ENCODE measurements at places on chromosomes 6 and 20.
A peak's percentile ranks its signal among the peaks of the same experiment; 100 is the strongest.

GRCh38 chr6:35377002-35377401 is 34.6 kb downstream of the PPARD start:
- DNase-seq: no peak

- no peak for DNase-seq
Measured at GRCh38 chr20:63356931-63357879, 3.9 kb downstream of the CHRNA4 start.

DNA sequence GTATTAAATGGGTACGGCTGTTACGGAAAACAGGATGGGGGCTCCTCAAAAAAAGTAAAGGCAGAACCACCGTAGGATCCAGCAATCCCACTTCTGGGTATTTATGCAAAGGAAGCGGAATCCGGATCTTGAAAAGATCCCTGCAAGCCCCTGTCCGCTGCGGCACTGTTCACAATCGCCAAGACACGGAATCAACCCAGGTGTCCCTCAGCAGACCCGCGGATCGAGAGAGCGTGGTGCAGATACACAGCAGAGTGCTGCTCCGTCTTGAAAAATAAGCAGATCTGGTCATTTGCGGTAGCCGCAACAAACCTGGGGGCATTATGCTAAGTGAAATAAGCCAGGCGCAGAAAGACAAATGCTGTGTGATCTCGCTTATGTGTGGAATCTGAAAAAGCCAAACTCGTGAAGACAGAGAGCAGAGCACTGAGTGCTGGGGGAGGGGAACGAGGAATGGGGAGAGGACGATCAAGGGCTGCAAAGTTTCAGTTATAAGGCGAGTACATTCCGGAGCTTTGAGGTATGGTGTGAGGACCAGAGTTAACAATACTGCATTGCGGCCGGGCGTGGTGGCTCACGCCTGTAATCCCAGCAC is 41.3 kb downstream of the NTSR1 start:
- no peak for DNase-seq

- no peak for DNase-seq
Measured at GRCh38 chr6:105431226-105431625, 28.3 kb upstream of the PREP start.

DNA sequence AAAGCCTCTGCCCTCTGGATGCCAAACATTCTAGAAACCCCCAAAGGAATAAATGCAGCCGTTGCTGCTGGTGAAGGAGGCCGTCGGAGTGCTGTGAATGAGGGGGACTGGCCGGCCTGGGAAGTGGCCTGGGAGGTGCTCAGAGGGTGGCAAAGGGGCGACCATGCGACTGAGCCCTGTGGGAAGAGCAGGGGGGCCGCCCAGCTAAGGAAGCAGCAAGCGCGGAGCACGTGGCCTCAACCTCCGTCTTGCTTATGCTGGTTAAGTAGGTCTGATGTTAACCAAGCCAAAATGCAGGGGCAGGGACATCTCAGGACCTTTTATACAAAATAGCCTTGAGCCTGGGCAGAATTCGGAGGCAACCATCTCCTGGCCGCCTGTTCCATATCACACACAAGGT is 381.5 kb downstream of the TAF4 start:
- DNase-seq: no peak

DNA sequence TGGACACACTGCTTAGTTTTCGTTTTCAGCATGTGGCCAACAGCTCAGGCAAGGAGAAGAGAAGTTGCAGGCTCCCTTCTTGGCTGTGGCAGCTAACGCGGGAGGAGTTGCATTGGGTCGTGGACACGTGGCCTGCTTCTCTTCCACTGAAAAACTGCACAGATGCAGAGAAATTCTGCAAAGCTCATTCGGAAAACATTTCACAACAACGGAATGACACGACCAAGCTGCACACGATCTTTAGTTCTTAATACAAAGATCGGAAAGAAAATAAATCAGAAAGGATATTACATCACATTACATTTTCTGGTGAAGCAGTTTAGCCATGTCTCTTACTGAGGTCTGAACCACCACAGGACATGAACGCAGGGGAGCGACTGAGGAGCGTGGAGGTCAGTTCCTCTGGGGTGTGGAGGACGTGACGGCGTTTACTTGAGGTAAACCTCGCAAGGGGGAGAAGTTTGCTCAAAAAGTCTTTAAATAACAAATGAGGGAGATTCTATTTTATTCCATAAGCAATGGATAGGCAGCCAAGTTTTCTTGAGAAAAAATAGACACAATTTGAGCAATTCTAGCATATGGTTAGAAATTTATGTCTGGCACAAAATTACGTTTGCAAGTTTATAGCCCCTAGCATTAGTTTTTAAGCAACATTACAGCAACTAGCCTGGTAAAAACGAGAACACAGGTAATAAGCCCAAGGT is 178.3 kb downstream of the THBS2 start:
- DNase-seq: no peak

DNA sequence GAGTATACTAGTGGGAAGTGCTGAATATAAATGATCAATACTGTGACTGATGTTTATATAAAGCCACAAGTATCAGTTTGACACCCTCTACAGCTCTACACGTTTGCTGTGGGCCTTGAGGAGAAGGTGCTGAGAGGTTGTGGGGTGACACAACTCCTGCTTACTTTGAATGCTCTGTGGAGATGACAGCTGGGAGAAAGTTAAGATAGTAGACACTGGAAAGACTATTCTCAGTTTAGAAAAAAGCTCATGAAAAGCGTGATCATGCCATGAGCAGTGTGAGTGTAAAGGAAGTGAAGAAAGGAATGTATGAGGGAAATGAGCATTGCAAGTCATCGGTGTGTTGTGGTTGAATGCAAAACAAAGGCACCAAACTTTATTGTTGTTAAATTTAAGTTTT is 215.8 kb downstream of the UTRN start:
- DNase-seq: no peak

DNA sequence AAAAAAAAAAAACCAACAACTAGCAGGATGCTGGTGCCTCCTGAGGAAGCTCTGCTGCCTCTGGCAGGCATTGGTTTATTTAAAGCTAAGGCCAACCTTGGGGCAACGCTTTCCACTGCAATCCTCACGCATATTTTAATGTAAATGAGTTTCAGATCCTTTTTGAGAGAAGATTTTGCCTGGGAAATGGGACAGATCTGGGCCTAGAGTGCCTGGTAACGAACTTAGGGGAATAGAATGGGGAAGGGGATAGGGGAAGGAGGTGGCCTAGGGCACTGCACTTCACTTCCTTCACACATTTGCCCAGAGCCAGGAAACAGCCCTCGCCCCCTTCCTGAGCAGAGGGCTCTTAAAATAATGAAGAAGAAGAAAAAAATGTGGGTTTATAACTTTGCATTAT is 132.7 kb upstream of the TMEM170B start:
- DNase-seq: no peak

DNA sequence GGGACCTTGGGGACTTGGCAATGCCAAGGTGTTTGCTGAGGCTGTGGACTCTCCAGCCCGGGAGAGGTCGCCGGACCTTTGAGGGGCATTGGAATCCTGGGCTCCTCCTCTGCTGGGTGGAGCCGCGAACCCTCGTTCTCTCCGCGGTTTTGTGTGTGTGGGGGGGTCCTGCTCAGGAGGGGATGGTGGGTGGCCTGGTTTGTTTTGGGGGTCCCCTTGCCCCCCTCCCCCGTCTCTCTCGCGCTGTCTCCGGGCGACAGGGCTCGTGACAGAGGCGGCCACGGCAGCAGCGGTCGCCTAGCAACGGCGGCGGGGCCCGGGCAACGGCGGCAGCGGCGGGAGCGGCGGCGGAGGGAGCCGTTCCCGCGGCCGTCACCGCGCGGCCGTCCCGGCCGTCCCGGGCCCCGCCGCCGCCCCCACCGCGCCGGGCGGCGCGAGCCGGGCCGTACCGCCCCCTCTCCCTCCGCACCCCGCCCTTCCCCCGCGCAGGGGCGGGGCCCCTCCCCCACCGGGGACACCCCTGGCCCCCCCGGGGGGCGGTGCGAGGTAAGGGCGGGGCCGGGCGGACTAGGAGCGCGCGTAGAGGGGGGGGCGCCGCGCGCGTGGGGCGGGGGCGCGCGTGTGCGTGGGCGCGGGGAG is 7.8 kb downstream of the SYNGAP1 start:
- DNase-seq: peak; percentile 47

GRCh38 chr20:19026121-19026878 is 186.1 kb upstream of the SLC24A3 start:
- DNase-seq: no peak

DNA sequence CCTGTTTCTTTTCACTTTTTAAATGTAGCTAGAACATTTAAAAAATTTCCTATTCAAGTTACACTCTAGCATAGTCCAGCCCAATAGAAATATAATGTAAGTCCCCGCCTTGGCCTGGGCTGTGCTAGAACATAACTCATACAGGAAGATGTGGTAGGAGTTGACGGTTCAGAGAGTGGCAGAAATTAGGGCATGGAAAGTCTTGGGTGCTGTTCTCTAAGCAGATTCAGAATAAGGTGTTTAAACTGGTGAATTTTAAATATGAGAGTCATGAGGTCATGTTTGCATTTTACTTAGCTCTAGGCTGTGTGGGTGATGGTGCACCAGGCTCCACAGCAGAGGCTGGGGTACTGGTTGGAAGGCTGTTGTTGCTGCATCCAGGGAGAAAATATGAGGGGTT is 256.5 kb downstream of the FARS2 start:
- peak; percentile 26 for DNase-seq

GRCh38 chr6:118042855-118043254 is 135.8 kb downstream of the SLC35F1 start:
- no peak for DNase-seq

DNA sequence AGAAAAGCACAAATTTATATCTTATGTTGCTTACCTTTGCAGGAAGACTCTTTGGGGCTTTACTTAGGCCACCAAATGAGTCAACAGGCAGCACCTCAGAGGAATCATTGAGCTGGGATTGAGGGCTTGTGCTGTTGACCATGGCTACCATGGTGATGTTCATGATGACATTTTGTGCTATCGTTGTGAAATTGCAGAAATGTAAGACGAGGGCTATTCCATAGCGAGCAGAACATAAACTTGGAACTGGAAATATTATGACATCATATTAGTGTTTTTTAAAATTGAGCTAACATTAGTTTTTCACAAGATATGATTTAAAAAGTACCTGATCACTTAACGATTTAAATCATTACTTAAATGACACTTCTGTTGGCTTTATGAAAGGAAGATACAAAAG is 11.8 kb downstream of the SLC17A3 start:
- DNase-seq: no peak

GRCh38 chr6:90382760-90383159 is 86.1 kb upstream of the BACH2 start:
- no peak for DNase-seq
